ENCODE measurements at places on chromosomes 2 and 18. TPM values are rescaled to one million over a fixed set of nuclear protein-coding genes. Genes with fewer than 3 reads are reported as not detected.

SLC4A5 gene
- 2.7 TPM for total RNA-seq

CYP27C1 gene
- total RNA-seq: 3.4 TPM

DLX2 gene
- 5.7 TPM for total RNA-seq

CHN1 gene
- 41.1 TPM for total RNA-seq

SNTG2 gene
- total RNA-seq: 0.98 TPM

Measured in temporal lobe (tissue), 4 donors.